ENCODE measurements at places on chromosomes 13 and 19.

DNA sequence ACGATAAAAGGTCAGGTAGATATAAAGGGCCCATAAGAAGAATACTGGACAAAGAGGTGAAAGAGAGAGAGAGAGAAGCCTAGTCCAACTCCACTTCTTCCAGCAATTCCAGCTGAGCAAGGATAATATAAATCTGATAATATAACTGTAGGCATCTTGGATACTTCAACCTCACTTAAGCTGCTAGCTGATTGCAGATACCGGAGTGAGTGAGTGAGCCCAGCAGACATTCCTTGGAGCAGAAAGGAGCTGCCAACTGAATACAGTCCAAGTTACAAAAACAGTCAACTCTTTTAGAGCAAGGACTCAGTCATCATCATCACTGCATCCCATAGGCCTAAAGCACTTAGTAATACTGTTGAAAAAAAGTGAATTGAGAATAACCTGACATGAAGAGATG is 387.6 kb downstream of the SLITRK6 start:
- no peaks in the 10 kb centered on the region for H3K36me3 ChIP-seq
- H3K27ac ChIP-seq = no peak overlapping the region
- DNase-seq = no peak

DNA sequence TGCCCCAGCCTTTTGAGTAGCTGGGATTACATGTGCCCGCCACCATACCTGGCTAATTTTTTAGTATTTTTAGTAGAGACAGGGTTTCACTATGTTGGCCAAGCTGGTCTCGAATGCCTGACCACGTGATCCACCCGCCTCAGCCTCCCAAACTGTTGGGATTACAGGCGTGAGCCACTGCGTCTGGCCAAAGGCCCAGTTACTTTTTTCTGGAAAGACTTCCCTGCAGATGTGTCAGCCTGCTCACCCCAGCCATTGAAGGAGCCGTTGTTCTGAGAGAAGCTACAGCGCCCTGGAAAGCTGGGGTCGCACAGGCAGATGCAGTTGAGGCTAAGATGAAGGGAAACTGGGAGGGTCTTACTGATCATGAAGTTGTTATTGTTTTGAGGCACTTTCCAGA is 7.9 kb upstream of the ZNF626 start:
- no peak overlapping the region for H3K27ac ChIP-seq
- peaks cover 2% of the 10 kb centered on the region for H3K36me3 ChIP-seq
- no peak overlapping the region for H3K4me3 ChIP-seq
- DNase-seq = no peak

GRCh38 chr13:110305949-110306339 is 1.0 kb downstream of the COL4A1 start:
- H3K4me1 ChIP-seq = peaks cover 6% of the 10 kb centered on the region
- H3K36me3 ChIP-seq = no peaks in the 10 kb centered on the region
- no peak overlapping the region for H3K4me3 ChIP-seq
- H3K27me3 ChIP-seq = peaks cover 79% of the 10 kb centered on the region
- H3K27ac ChIP-seq = no peak overlapping the region
- no peak for DNase-seq

- H3K36me3 ChIP-seq = peaks cover 4% of the 10 kb centered on the region
- H3K4me3 ChIP-seq = peak overlapping the region; percentile 14
- H3K27me3 ChIP-seq = no peaks in the 10 kb centered on the region
- peaks cover 40% of the 10 kb centered on the region for H3K4me1 ChIP-seq
- peak overlapping the region; percentile 84 for H3K27ac ChIP-seq
- DNase-seq = no peak
Measured at GRCh38 chr13:50891206-50891605, 18.4 kb upstream of the RNASEH2B start.

DNA sequence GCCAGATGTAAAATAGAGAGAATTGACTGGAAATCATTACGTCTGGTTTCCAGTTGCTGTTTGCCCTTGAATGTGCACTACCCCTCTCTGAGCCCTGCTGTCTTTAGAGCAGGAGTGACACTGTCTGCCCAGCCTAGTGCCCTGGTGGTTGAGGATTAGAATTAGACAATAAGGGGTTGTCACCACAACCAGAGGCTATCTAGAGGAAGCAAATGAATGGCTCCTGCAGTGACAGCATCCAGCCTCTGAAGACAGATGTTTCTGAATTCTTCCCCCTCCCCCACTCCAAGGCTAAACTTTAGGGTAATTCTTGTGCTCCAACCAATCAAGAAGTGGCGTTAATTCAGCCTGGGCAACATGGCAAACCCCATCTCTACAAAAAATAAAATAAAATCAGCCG is 2.0 kb downstream of the RAB8A start:
- H3K27ac ChIP-seq = no peak overlapping the region
- no peak for DNase-seq
- H3K4me3 ChIP-seq = peak overlapping the region; percentile 37
- H3K36me3 ChIP-seq = peaks cover 26% of the 10 kb centered on the region
- H3K4me1 ChIP-seq = peaks cover 54% of the 10 kb centered on the region

- DNase-seq = no peak
- H3K4me1 ChIP-seq = peaks cover 6% of the 10 kb centered on the region
- no peaks in the 10 kb centered on the region for H3K36me3 ChIP-seq
- no peak overlapping the region for H3K27ac ChIP-seq
- peaks cover 58% of the 10 kb centered on the region for H3K27me3 ChIP-seq
Measured at GRCh38 chr19:35986664-35987570, 8.1 kb upstream of the SDHAF1 start.

GRCh38 chr19:29565171-29565570 is 39.4 kb downstream of the VSTM2B start:
- DNase-seq = no peak
- no peaks in the 10 kb centered on the region for H3K36me3 ChIP-seq
- H3K27me3 ChIP-seq = peaks cover 67% of the 10 kb centered on the region
- no peak overlapping the region for H3K27ac ChIP-seq

DNA sequence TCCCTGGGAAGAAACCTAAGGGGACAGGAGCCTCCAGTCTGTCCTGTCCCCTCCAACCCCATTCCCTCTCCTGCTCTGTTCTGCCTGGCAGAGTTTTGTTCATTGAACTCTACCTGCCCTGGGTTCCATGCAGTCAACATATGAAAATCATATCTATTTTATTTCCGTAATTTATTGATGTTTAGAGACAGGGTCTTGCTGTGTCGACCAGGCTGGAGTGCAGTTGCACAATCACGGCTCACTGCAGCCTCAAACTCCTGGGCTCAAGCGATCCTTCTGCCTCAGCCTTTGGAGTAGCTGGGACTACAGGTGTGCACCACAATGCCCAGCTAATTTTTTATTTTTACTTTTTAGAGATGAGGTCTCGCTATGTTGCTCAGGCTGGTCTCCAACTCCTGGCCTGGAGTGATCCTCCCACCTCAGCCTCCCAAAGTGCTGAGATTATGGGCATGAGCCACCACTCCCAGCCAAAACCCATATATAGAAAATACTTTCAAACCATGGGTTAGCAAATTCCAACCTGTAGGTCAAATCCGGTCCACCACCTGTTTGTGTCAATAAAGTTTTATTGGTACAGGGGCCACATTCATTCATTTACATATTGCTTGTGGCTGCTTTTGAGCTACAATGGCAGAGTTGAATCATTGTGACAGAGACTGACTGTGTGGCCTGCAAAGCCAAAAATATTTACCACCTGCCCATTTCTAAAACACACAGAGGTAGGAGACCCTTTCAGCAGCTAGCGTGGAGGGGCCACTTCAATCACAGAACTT is 39.3 kb downstream of the FBN3 start:
- H3K27ac ChIP-seq = no peak overlapping the region
- no peaks in the 10 kb centered on the region for H3K36me3 ChIP-seq
- no peak for DNase-seq
- H3K4me3 ChIP-seq = no peak overlapping the region

GRCh38 chr13:38868870-38869269 is 121.8 kb downstream of the STOML3 start:
- H3K36me3 ChIP-seq = no peaks in the 10 kb centered on the region
- no peak for DNase-seq
- H3K4me3 ChIP-seq = no peak overlapping the region
- peaks cover 8% of the 10 kb centered on the region for H3K27me3 ChIP-seq

All from central memory CD8-positive, alpha-beta T cell (primary cell).